ENCODE measurements at places on chromosomes 13 and 19. TPM values are rescaled to one million over a fixed set of nuclear protein-coding genes. Genes with fewer than 3 reads are reported as not detected.

The CABP5 gene
- not detected for total RNA-seq

The KLK14 gene
- 0.59 TPM for total RNA-seq

The CRB3 gene
- 3.6 TPM for total RNA-seq

The TEX29 gene
- 0.86 TPM for total RNA-seq

The SH3GL1 gene
- 37.2 TPM for total RNA-seq

The PRODH2 gene
- not detected for total RNA-seq

The GFY gene
- not detected for total RNA-seq

The ZNF223 gene
- total RNA-seq = 7.3 TPM

The CYP2F1 gene
- not detected for total RNA-seq

The CLDN10 gene
- not detected for total RNA-seq

The ZNF627 gene
- total RNA-seq = 26.2 TPM

The TRAPPC6A gene
- 40.3 TPM for total RNA-seq

The COX6B1 gene
- total RNA-seq = 214 TPM

The NTF4 gene
- total RNA-seq = not detected

The GPC6 gene
- not detected for total RNA-seq

The ITPKC gene
- total RNA-seq = 16.0 TPM

The ZNF580 gene
- total RNA-seq = 126 TPM

The RASIP1 gene
- total RNA-seq = not detected

The FAM32A gene
- total RNA-seq = 53.4 TPM

The SYCN gene
- not detected for total RNA-seq

The FAM83E gene
- total RNA-seq = 1.5 TPM

The HS6ST3 gene
- total RNA-seq = not detected

The MISP3 gene
- 0.34 TPM for total RNA-seq

The ZNF432 gene
- 25.0 TPM for total RNA-seq

The CEACAM19 gene
- total RNA-seq = not detected

The ITGBL1 gene
- total RNA-seq = not detected

The CGB1 gene
- total RNA-seq = not detected

The TMEM38A gene
- 6.7 TPM for total RNA-seq

The LIM2 gene
- total RNA-seq = not detected

The ZNRF4 gene
- not detected for total RNA-seq

The NLRP9 gene
- total RNA-seq = not detected

The ZNF763 gene
- 16.6 TPM for total RNA-seq

The ATP8A2 gene
- total RNA-seq = not detected

The GRIN2D gene
- not detected for total RNA-seq

The KASH5 gene
- total RNA-seq = 0.74 TPM

The LRRC63 gene
- not detected for total RNA-seq

The ZNF490 gene
- 19.9 TPM for total RNA-seq

The FGF14 gene
- total RNA-seq = not detected

The NCR1 gene
- not detected for total RNA-seq

The BRSK1 gene
- 1.7 TPM for total RNA-seq

The ZIC5 gene
- not detected for total RNA-seq

The TMPRSS9 gene
- not detected for total RNA-seq

The TEAD2 gene
- total RNA-seq = 12.0 TPM

The CCNA1 gene
- 0.51 TPM for total RNA-seq

The STOML3 gene
- not detected for total RNA-seq

The GPR12 gene
- total RNA-seq = not detected

The SBNO2 gene
- 83.3 TPM for total RNA-seq

The AP1M1 gene
- total RNA-seq = 90.4 TPM

The MBD3L3 gene
- not detected for total RNA-seq

The GPR18 gene
- total RNA-seq = 17.6 TPM

The DNAAF3 gene
- not detected for total RNA-seq

The ZNF626 gene
- total RNA-seq = 17.6 TPM

The CXCL17 gene
- not detected for total RNA-seq

The EDDM13 gene
- not detected for total RNA-seq
